ENCODE measurements at places on chromosomes 6 and 20.

DNA sequence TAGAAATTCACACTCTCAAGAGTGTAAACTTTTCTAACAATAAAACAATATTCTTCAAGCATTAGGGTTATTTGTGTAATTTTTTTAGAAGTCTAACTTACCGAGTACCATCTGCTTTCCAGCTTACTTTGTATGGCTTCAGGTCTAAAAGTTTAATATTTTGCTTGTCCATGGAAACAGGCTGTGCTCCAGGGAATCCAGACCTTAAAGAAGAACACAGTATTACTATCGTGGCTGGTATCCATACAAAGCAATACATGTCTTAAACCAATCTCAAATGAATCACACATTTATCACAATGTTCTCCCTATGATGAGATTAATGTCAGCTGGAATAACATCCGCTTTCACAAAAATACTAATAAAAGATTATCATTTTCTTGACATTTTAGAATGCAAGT, 73.0 kb downstream of the RNGTT start:
- no peak for DNase-seq

DNA sequence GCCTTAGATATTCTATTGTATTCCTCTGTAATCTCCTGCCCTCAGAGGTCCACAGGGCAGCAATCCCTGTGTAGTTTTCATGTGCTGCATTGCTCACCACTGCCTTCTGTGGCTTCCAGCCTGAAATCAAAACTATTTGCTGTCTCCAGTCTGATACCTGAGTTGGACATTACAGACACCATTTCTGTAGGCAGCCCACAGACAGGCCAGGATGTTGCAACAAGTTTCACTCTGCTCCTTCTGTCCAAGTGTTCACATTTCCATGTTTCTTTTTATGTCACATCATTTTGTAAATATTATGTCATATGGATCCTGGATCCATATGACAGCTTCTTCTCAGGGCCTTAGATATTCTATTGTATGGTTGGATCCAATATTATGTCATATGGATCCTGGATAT, 21.7 kb downstream of the ECI2 start:
- DNase-seq, result no peak

GRCh38 chr6:112189494-112189893, 64.9 kb downstream of the LAMA4 start:
- no peak for DNase-seq

DNA sequence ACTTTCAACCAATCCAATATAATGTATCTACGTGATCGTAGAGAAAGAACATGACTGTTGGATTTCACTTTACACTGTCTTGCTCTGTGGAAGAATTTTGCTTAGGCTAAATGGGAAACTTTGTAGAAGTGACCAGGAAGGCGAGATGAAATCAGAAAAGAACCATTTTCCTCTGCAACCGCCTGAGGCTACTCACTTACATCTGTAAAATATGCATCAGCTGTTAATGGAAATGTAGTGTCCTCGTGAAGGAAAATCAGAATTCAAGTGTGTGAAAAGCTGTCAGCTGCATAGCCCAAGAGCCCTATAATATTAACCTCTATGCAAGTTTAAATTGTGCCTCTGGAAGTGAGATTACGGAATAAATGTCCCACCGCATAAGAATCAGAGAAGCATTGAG, 277.9 kb downstream of the C6orf118 start:
- DNase-seq, result no peak

DNA sequence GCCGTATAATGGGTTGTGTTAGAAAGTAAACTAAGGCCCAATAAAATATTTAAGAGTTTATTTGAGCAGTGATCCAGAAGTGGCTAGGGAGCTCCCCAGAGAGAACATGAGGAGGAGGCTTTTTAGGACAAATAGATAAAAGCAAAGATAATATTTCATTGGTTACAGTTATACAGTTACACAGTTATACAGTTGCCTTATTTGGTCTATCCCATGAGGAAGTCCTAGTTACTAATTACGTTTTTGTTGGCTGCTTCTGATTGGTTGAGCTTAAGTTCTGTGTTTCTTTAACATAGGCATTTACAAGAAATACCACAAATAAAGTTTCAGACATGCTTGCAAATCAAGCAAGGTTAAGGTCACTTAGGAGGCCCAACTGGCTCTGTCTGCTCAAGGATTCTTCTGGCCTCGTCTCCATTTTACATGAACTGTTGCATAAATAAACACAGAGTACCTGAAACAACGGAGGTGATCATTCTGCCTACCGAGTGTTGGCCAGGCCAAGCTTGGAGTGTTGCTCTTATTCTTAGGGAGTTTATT, 7.0 kb downstream of the UBD start:
- DNase-seq, result peak; percentile 74

GRCh38 chr6:7267466-7268091, 45.4 kb downstream of the SSR1 start:
- peak; percentile 98 for DNase-seq

DNA sequence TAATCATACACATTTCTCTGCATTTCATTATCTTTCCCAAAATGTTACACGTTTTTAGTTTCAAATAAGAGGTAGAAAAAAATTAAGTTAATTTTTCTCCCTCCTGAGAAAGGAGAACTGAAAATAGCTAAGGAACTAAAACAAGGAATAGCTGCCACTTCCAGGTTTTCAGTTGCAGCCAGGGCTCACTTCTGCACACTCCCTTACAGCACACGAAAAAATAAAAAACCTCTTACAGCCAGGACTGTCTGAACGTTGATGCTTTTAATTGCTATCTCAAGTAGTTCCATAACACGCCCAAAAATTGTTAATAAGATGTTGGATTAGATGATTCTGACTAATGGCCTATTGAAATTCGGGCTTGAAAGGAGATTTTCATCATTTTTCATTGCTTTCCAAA, 153.7 kb upstream of the THBS2 start:
- DNase-seq, result no peak

DNA sequence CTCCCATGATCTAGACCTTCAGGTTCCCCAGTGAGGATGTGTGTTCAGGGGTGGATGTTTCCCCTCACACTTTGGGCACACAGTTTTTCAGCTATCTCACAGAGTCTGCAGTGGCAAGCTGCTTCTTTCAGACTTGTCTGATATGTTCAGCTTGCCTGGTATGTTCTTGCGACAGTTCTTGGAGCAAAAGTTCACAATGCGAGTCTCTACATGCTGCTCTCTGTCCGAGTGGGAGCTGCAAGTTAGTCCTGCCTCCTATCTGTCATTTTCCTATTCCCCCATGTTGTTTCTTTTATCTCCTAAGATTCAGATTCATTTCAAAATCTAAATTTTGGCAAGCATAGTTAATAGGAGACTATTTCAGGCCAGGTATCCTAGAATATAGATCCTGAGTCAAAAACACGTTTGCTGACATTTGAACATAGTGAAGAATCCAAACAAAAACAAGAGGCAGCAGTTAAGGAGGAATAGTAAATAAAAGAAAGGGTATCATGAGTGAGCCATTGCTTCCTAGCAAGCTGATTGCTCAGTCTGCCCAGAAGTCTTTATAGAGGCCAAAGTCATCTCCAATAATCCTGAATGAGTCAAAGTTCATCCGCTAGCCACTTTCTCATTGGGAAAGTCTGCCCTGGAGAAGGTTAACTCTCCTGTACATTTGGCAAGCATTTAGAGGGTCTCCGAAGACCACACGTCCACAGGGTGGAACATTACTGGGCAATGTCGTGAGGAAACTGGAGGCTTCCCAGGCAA, 140.2 kb upstream of the MOCS1 start:
- no peak for DNase-seq

DNA sequence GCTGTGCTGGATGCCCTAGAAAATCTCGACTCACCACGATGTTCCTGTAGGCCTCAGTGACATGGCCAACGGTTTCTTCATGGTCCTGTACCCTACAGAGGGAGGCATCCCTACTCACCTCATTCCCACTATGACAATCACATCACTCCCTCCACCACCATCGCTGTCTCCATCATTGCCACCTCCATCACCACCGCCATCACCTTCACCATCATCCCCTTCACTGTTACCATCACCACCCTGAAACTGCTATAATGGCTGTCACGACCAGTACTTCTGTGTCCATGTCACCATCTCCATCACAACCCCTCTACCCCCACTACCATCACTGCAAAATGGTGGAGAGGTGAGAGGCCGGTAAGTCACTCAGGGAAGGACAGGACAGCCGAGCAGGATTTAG, 29.8 kb upstream of the MRPS18A start:
- no peak for DNase-seq

GRCh38 chr20:54346276-54346675, 129.1 kb upstream of the DOK5 start:
- DNase-seq, result no peak

DNA sequence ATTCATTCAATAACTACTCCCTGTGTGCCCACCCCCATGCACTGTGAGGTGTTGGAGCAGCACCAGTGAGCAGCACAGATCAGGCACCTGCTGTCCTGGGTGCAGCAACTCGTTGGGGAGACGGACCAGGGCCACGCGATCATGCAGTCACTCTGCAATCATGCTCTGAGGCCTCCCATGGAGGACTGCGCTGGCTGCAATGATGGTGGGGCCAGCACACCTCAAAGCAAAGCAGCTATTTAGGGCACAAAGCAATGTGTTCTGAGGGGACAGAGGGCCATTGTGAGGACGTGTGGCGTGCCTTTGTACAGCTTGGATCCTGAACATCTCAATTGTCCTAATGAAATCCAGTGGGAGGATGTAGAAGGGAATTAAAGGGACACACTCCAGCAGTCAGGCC, 41.0 kb upstream of the MPC1 start:
- DNase-seq, result no peak

- DNase-seq, result no peak
Measured at GRCh38 chr6:160742090-160742489, 40.0 kb downstream of the PLG start.

DNA sequence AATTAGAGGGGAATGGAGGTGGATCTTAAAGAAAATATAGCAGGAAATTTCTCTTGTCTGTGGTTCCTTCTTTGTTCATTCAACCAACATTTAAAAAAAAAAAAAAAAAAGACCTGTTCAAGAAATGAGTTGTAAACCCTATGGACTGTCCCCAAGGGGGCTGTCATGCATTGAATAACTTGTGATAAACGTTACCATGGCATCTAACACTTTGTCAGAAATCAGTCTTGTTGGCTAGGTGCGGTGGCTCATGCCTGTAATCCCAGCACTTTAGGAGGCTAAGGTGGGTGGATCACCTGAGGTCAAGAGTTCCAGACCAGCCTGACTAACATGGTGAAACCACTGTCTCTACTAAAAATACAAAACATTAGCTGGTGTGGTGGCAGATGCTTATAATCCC, 381.7 kb downstream of the BCKDHB start:
- no peak for DNase-seq

- no peak for DNase-seq
Measured at GRCh38 chr6:140825731-140826130, 1307.0 kb upstream of the GJE1 start.

DNA sequence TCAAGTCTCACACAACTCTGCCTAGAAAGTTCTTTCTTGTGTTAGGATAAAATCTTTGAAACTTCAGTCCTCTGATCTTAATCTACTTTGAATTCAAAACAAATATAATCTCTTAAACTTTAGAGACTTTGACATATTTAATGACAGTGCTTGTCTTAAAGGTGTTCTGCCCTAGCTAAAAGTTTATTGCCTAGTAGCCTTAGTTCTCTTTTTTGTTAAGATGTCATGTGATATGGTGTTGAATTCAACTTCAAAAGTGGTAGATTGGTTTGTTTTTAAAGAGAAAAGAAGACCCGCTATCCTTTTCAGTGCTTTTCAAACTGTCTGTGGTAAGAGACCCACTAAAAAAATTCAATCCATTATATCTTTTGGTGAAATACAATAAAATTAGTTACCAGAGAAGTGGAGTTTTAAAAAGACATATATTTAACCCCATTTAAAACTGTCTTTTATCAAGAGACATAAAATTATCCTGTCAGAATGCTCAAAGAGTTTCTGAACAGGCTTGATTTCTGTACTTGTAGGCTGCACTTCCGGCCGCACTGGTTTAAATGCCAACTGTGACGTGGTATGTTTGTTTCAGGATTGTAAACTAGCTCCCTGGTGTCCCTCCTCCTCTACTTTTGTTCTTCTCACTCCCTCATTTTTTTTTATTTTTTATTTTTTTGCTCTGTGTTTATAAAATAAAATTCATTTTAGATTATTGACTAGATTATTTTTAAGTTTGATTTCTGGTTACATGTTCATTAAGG, 76.5 kb downstream of the QKI start:
- DNase-seq, result no peak

DNA sequence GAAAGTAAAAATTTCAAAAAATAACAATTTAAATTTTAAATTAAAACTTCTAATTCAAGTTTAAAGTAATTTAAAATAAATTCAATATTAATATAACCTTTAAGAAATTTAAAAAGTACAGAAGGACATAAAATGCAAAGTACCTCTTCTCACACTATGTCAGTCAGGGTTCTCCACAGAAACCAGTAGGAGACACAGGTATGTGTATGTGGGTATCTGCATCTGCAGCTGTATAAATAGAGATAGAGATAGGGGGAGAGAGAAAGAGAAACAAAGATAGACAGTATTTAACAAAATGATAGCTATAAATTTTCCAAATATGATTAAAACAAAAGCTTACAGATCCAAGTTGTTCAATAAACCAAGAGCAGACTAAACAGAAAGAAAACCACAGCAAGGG, 190.8 kb downstream of the ERMARD start:
- no peak for DNase-seq

- no peak for DNase-seq
Measured at GRCh38 chr20:45976086-45976485, 4.1 kb upstream of the ZNF335 start.

DNA sequence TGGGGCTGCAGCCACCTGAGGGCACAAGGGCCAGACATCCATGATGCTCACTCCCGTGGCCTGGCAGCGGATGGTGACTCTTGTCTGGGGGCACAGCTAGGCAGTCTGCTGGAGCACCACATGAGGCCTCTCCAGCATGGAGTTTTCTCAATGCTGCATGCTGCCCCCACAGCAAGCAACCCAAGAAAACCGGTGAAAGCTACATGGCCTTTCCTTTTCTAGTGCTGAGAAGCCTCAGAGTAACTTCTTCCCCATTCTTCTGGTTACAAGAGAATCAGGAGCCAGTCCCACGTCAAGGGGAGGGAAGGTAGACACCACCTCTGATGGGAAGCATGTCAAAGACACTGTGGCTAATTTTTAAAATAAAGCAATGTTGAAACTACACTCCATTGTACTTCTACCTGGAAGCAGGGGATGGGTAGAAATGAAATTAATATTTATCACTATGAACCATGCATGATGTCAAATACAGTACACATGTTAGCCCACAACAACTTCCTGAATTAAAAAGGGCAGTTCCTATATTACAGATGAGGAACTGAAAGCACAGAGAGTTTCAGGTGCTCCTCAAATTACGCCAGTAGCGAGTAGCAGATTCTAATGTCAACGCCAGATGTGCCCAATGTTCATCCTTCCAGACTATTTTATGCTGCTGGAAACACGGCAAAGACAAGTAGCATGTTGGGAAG, 101.5 kb downstream of the LAMP5 start:
- DNase-seq, result no peak
